Caki2 (cell line): ENCODE measurements at places on chromosomes 5 and 9. TPM values are rescaled to one million over a fixed set of nuclear protein-coding genes. Genes with fewer than 3 reads are reported as not detected.
A peak's percentile ranks its signal among the peaks of the same experiment; 100 is the strongest.

GRCh38 chr9:34689512-34689911 is 1.6 kb downstream of the CCL19 start:
- no peak for DNase-seq

GRCh38 chr9:70696694-70697335 is 282.4 kb upstream of the KLF9 start:
- DNase-seq = no peak

DNA sequence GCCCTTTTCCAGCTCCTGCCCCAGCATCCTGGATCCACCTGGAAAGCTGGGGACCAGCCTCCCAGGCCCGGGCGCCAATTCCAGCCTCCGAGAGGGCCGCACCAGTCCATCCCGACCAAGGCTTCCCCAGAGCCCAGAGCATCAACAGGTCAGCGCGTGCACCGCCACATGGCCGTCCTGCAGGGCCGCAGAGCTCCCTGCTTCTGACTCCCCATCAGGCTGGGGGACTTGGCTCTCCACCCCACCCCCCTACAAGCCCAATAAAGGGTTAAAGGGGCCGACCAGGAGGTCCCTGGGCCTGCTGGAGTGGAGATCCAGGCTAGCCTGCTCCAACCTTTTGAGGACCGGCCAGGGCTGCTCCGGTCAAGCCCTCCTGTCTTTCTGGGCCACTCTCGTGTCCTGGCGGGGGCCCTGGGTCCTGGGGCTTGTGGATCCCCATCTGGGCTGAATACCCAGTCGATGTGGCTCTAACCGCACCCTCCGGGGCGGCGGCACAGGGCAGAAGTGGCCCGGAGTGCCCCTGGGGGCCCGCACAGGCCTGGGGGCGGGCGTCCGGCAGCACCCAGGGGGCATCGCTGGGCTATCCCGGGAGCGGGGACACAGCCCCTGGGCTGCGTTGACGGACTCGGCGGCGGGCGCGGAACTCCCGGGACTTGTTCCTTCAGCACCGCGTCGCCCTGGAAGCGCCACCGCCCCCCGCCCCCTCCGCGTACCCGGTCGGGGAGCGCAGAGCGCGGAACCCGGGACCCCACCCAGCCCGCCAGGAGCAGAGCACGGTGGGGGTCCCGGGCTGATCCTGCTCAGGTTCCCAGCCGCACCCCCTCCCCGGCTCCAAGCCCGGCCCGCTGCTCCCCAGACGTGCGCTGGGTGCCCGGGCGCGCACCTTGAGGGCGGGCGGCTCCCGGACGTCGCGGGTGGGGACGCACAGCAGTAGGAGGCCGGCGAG is 590 bp downstream of the ENTPD2 start:
- DNase-seq = no peak

DNA sequence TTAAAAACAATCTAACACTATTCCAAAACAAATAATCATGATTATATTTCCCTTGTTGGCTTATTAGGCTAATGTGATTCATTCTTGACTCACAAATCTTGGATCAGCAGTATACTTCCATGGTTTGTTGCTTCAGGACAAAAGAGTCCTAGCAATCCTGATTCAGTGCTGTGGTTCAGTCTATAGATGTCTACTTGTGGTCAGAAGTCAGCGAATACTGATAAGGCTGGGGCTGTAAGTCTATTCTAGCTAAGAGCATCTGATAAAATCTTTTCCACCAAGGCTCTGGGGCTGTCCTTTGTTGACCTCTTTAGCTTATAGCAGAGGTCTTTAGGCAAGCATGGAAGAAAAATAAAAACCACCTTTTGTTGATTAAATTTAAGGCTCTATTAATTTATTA is 4.4 kb upstream of the SMIM3 start:
- peak; percentile 48 for DNase-seq

DNA sequence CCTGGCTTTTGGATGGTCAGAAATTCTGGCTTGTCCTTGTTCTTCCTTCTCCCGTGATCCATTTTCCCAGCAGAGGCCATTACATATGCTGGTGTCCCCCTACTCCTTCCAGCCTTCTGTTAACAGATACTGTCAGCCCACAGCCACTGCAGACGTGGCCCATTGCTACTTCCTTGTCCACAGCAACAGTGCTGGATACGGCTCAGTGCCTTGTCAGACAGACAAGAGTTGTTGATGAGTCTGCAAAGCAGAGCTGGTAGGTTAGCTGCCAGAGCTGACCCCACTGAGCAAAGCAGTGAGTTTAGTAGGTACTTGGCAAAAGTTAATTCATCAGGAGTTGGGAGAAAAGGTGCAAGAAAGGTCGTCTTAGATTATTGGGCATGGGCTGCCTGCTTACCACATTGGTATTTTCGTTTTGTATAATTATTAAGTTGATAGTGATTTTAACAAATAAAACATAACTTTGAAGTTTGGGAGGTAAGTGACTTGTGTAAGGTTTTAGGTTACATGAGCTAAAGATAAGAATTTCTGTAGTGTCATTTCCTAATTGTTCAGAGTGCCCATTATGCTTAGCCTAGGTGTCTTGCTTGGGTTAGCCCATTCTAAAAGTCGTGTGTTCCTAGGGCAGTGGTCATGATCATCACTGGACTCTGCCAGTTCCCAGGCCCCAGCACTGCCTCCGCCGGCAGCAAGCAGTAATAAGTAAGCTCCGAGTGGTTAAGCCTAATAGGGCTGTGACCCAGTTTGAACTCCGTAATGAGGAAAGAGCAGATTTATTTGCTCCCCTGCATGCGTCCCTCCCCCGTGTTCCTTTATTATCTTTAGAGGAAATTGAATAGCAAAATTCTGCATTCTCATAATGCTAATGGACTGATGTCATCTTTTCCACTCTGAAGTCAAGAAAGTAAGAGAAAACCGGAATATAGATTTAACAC is 292.0 kb downstream of the FANCC start:
- DNase-seq = peak; percentile 95

DNA sequence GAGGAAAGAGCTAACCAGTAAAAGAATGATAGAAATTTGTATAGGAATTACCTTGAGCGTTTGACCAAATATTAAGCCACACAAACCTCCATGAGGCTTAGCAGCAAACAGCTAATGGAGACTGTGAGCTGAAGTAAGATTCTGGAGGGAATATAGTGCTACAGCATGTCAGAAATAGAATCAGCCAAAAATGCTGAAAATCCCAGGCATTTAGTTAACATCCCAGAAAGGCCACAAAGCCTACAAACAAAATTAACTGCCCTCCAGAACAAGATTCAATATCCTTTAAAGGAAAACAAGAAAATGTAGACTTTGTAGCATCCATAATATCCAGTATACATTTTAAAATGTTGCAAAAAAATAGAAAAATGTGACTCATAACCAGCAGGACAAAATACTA is 257.8 kb upstream of the TUSC1 start:
- no peak for DNase-seq

- no peak for DNase-seq
Observed at GRCh38 chr5:171427318-171428167, 8.1 kb downstream of the FGF18 start.

DNA sequence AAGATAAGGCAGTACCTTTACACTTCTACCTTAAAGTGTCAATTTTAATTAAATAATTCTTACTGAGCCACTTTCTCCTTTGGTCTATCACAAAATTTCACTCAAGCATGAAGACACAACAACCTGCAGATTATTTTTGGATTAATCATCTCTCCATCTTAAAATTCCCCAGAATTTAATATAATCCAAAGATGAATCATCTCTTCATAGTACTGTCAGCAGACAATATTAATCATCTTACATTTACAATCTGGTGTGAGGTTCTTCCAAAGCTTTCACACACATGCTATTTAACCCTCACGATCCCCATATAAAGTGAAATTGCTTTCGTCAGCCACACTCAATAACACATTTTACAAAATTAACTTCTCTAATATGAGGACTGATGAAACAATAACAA is 43.0 kb downstream of the LHFPL2 start:
- no peak for DNase-seq

- DNase-seq = no peak
Observed at GRCh38 chr5:64569858-64570257, 64.0 kb downstream of the RGS7BP start.

DNA sequence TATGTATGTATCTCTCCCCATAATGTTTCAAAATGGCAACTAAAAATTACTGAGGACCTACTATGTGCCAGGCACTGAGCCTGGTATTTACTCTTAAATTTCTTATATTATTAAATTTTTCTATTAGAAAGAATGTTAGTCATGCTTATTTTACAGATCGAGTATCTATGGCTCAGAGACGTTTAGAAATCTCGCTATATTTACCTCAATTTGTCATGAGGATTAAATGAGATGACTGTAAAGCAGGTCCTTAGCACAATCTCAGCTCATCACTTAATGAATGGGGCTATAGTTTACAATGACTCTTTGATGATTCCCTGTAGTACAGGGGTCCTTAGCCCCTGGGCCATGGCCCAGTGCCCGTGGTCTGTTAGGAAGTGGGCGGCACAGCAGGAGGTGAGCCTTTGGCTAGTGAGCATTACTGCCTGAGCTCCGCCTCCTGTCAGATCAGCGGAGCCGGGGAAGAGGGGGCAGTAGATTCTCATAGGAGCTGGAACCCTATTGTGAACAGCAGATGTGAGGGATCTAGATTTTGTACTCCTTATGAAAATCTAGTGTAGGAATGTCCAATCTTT is 15.5 kb downstream of the ENC1 start:
- no peak for DNase-seq

DNA sequence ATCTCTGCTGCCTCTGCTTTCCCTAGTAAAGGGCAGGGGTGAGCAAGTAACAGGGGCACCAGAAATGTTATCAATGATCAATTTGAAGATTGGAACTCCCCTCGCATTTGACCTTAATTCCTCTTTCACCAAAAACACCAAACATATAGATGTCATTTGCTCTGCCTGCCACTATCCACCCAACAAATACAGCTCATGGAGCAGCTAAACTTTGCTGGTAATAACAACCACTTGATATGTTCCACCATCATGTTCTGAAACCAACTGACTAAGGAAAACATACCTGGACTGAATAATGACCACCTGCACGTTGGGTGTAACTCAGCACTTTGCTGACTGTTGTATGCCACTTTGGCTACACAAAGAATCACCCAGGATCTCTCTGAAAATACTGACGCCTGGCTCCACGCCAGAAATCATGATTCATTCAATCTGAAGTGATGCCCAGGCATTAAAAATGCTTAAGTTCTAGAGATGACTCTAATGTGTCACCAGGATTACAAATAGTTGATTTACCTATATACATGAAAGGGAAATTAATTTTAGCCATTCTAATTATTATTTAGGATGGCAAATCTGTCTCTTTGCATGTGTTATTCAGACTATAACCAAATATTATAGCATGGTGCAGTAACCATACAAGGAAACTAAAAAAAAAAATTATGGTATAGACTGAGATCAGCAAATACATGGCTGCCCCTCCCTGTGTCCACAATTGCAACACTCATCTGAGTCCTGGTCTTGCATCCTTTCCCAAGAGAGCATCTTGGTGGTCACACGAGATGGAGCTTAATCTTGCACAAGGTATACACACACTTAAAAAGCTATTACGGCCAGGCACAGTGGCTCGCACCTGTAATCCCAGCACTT is 43.1 kb upstream of the TTC39B start:
- peak; percentile 26 for DNase-seq

GRCh38 chr9:88983865-88984542 is 7.3 kb upstream of the S1PR3 start:
- no peak for DNase-seq

DNA sequence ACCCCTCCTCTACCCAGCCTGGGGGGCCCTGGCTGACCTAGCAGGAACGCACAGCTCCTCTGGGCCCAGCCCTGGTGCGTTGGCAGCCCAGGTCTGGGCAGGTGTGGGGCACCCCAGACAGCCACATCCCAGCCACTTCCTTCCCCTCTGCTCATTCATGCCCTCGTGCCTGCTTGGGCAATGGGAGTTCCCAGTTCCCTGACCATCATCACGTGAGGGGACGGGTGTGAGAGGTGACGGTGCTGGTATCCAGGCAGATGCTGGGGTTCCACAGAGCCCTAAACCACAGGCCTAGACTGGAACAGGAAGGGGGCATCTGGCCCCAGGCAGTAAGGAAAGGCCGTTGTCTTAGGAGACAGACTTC is 8.4 kb downstream of the RALGDS start:
- no peak for DNase-seq

GRCh38 chr5:158848634-158849033 is 251.1 kb downstream of the EBF1 start:
- DNase-seq = no peak

DNA sequence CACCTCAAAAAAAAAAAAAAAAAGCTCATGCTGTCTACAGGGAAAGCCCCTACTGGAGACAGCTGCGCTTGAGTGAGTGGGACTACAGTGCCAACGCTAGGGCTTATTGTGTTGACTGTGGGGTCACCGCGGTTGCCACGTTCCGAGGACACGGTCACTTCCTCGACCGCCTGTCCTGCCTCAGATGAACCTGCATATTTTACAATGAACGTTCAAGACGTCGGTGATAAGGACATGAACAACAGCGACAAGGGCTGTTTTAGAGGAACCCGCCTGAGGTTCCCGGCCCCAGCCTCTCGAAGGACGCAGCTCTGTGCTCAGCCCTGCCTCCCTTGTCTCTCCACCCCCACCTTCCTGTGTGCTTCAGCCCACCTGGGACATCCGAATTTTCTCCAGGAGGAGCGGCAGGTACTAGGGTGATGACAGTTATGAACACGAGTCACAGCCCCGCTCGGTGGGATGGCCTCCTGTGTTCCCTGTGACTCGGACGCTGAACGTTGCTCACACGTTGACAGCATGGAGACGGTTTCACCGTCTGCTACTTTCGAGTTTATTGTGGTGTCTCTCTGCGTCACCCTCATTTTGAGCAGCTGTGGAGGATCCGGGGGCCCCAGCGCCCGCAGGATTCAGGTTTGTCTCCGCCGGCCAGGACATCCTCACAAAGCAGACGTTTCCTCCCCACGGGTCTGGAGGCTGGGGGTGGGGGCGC is 11.3 kb upstream of the DIPK1B start:
- peak; percentile 72 for DNase-seq

GRCh38 chr5:88979244-88979643 is 96.3 kb upstream of the MEF2C start:
- DNase-seq = no peak

Gene IQGAP2
- total RNA-seq = 0.20 TPM in 1 of 2 replicates, not detected in the other

Gene FBP1
- not detected in 2 replicates for total RNA-seq

Gene ABO
- 0.14 and 19.1 TPM in 2 replicates for total RNA-seq

Gene IL9
- not detected in 2 replicates for total RNA-seq

Gene TAS2R1
- total RNA-seq = not detected in 2 replicates

Gene ST8SIA4
- total RNA-seq = not detected in 2 replicates

Gene PLAC8L1
- total RNA-seq = not detected in 2 replicates

Gene ENG
- 2.1 and 5.2 TPM in 2 replicates for total RNA-seq

Gene FYB1
- total RNA-seq = not detected in 2 replicates

Gene HAND1
- not detected in 2 replicates for total RNA-seq
